ENCODE measurements at places on chromosomes 6 and 20.

DNA sequence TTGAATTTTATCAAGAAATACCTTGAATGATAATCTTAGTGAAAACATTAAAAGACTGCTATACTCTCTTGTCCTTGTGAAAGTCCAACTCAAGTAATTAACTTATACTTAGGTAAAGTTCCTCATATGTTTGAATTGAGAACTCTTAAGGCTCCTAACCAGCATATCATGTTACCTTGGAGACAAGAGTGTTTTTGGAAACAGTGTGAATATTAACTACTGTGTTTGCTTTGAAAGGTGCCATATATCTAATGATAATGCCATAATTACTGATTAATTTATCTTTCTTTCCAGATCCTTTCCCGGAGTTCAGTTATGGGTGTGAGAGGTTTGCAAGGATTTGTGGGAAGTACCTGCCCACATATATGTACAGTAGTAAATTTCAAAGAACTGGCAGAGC, 10.5 kb downstream of the FAM120B start:
- no peak for DNase-seq

GRCh38 chr6:25009393-25009710, 73.6 kb upstream of the RIPOR2 start:
- no peak for DNase-seq

DNA sequence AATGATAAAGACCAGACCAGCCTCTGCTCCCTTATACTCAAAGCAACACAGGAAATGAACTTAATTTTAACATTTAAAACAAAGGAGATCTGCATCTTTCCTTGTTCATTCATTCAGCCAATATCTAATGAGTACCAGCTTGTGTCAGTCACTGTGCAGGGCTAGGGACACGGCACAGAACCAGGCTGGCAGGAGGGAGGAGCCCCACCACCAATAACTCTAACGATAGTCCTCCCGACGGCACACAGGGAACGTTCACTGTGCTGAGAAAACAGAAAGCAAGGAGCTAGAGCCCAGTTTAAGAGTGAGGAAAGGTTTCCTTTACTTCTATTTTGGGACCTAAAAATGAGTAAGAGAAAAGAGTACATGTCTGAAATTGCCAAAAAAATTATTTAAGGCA, 9.9 kb downstream of the ETV7 start:
- no peak for DNase-seq

DNA sequence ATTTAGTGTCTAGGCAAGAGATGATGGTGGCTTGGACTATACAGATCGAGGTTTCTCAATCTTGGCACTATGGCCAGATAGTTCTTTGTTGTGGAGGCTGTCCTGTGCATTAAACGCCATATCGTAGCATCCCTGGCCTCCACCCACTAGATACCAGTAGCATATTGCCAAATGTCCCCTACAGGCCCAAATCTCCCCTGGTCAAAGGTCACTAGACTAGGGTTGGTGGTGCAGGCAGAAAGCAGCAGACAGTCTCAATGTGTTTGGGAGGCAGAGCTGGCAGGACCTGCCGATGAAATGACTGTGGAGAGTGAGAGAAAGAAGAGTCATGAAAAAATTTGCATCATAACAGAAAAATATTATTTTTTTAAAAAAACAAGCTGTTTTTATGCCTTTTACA, 63.0 kb downstream of the TRAM2 start:
- DNase-seq: no peak

DNA sequence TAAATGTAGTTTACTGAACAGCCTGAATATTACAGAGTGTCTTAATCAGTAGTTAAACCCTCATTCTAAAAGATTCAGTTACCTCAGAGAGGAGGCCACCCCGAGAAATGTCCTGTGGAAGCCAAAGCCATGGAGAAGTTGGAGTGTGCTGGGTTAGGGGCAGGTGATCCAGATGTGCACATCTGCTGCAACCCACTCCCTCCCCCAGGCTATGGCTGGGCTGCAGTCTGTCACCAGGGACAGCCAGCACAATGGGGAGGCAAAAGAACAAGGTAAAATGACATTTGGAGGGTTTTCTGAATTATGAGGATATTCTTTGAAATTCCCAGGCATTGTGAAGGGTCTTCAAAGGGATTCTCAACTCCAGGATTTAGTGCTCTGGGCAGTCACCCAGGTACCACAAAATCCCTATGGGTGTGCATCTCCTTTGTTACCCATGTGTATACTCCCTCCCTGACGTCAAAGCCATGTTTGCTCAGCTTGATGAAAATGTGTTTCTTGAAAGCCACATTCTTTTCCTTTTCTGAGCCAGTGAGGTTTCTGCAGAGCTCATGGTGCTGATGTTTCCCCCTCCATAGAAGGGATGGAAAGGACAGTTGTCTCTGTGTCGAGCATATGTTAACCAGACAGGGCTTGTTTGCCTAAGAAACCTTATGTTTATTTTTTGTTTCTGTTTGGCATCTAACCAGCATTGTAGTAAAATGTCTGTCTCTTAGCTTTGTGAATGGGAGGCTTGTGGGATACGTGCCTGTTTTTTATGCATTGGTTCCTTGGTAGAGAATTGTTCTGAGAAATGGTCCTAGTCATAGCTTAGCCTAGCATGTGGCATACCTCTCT, 212.3 kb upstream of the TBX18 start:
- no peak for DNase-seq

- DNase-seq: no peak
Observed at GRCh38 chr6:42925248-42925857, 3.9 kb upstream of the CNPY3 start.

- DNase-seq: no peak
Observed at GRCh38 chr20:19815553-19815991, 57.5 kb downstream of the RIN2 start.

GRCh38 chr6:157089258-157089657, 234.1 kb downstream of the TMEM242 start:
- DNase-seq: no peak

Measured in anterior cingulate cortex (tissue), 58 donors.